CD4-positive, alpha-beta T cell treated with Interleukin-15 for 1 hour (primary cell): ENCODE measurements at places on chromosomes 7 and 10.
A peak's percentile ranks its signal among the peaks of the same experiment; 100 is the strongest.

DNA sequence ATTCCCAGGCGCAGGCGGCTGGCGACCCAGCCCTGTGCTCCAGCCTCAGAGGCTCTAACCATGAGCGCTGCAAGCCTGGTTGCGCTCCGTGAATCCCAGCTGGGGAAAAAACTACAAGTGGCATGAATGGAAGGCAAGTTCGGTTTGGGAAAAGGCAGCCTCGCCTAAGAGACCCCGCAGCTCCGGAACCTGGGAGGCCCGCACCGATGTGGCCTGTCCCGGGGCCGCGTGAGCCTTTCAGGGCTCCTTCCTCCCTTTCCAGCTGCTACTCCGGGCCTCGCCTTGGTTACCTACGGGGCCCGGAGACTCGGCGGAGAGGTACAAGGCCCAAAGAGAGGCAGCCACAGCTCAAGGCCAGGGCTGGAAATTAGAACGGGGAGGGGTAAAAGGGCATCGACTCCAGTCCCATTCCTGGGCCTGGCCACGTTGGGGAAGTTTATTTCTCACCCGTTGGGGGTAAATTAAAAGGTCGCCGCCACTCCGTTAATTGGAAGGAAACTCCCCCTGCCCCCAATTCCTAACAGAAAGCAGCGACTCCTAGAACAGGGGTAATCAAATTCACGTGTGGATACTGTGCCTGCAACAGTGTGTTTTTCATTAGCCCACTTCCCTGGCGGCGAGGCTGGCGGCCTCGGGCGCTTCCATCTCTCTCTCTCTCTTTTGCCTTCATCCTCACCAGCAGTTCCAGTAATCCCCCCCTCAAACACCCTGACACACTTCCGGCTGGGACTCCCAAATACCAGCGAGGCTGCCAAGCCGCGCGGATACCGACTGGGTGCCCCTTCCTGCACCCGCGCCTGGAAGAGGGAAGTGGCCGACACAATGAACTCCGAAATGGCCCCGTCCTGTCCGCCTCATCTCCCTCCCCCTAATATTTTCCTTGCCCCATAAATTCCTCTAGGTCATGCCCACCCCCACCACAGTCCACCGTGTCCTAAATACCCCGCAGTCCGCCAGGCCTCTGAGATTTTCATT is 1.5 kb upstream of the HOXA9 start:
- peak; percentile 16 for DNase-seq

DNA sequence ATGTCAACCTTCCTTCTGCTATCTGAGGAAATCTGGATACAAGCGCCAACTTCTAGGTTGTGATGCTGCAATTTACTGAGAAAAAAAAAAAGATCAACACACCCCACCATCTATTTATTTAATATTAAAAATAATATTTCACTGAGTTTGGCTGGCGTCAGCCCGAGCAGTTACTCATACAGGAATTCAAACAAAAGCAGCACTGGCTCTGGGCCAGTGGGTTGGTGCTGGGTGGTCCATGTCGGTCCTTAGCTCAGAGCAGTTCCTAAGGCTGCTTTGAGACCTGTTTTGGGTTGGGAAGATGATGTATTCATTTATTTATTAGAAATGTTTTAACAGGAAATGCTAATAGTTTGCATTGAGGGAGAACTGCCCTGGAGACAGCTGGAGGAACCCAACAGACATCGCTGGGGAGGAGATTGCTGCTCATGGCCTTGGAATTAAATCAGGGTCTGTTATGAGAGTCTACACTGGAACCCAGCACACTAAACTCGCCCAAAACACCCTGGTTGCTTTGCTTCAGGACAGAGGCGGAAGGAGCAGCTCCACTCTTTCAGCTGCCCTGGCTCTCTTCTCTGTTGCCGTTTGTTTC is 36.3 kb upstream of the GOT1 start:
- no peak for DNase-seq

- no peak for DNase-seq
Measured at GRCh38 chr10:80447436-80448190, 6.5 kb upstream of the TSPAN14 start.

DNA sequence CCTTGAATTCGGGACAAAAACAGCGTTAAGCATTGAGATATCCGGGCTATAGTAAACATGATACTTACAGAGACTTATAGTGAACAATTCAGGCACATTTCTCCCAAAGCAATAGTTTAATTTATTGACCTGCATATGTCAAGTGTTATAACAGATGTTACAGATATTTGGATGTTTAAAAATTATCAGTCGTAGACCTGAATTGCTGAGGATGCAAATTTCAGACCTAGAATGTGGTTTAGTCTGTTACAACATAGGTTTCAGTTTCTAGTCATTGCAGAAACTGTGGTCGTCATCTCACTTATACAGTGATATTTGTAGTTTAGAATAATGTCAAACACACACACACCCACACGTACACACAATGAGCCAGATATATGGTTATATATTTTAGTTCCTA is 85.2 kb downstream of the VTI1A start:
- DNase-seq, result no peak

DNA sequence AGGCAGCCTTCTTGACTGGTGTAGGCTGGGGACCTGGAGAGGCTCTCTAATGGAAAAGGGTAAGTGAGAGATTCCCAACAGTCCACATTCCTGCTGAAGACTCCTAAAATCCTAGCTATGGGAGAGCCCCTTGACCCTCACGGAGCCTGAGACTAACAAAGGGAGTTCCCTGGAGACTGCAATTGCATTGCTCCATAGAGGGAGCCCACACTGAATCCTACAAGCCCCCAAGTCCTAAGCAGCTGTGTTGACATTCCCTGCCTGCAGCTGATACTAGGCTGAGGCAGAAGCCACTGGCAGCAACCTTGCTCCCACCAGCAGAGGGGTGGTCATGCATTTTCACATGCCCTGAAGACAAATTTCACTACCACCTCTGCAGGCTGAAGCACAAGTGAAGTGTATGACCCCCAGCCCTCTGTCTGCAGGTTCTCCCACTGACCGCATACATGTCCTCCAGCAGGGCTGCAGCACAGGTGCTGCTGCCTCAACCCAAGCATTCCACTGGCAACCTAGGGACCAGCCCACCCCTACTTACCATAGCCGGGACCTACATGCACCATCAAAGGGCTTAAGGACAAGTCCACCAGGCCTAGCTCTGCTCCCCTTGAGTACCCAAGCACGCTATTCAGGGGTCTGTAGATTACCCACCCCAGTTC is 130.3 kb upstream of the SLC13A1 start:
- no peak for DNase-seq
